ENCODE measurements at places on chromosomes 13 and 19.

GRCh38 chr19:49117677-49118564 is 1.0 kb downstream of the C19orf73 start:
- no peak for DNase-seq

DNA sequence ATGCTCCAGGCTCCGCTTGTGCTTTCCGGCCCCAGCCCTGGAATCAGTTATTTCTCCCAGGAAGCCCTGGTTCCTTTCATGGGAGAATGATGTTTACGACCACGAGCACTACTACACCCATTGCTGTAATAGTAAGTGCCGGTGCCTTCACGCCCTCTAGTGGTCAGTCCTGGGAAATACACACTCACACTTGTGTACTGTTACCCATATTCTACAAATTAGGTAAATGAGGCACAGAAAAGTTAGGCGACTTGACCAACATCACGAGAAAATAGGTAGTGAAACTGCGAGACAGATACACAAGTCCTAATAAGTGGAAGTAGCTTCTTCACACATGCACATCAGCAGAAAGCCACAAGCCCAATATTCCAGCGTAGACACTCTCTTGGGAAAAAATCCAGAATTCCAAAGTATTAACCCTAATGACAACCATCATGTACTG is 21.7 kb downstream of the CEACAM21 start:
- peak; percentile 48 for DNase-seq

DNA sequence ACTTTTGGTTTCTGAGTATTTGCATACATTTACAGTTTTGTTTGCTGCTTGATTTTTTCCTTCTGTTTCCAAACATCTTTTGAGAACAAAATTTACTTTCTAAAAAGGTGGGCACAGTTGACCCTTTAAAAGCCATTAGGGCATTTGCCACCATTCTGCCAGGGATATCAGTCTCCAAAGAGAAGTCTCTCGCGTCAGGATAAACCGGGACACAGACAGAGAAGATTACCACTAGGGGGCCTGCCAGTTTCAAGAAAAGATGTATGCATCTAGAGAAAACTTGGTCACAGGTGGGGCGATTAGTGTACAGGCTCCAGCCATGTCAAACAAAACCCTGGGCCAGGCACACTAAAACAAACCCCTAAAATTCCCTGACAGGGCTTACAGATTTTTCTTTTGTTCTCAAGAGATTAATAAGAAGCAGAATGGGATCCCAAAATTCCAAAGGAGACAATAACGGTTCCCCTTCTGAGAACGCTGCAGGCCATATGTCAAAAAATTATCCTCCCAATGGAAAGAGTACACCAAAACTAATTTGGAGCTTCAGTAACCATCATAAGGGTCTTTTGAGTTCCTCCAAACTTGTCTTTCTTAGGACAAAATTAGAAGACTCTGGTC is 10.7 kb upstream of the PABPC3 start:
- no peak for DNase-seq

- no peak for DNase-seq
Observed at GRCh38 chr19:54203151-54203611, 2.5 kb downstream of the RPS9 start.

DNA sequence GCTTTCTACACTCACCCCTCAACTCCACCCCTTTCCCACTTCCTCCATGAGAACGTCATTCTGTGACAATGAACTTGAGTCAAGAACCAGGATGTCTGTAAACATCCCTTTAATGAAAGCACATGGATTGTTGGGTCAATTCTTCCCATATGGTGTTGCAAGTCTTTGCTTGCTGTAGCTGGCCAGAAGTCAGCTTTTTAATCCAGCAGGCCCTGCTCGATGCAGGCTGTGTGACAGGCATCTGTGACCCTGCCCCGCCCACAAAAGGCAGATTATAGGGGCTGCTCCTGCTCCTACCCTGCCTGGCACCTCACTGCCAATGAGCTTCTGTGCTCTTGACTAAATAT is 78.0 kb downstream of the STARD13 start:
- peak; percentile 87 for DNase-seq

DNA sequence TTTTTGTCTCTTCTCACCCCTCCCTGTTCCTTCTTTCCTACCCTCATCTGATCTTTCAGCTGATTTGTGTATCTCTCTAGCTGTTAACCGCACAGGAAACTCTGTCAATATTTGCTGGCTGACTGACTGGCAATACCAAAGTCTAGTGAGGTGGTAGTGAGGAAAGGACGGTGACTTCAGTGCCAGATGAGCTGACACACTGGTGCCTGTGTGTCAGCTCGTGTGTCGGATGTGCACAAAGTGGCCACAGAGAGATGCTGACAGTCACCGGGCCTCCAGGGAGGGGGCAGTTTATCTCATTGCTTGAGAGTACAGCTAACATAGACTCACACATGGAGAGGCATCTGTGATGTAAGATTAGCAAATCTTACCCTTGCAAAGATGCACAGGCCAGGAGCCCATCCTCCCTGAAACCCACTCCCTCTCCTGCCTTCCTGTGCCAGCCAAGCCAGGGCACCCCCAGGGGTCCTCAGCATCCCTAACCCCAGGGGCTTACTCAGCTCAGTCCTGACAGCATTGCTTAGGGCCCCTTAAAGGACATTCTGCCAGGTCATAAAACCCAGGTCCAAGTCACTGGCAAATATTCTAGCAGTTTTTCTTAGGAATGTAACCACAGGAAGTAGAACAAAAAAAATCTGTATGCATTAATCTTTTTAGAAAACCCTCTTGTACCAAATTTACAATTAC is 80.2 kb downstream of the SHISA2 start:
- no peak for DNase-seq

DNA sequence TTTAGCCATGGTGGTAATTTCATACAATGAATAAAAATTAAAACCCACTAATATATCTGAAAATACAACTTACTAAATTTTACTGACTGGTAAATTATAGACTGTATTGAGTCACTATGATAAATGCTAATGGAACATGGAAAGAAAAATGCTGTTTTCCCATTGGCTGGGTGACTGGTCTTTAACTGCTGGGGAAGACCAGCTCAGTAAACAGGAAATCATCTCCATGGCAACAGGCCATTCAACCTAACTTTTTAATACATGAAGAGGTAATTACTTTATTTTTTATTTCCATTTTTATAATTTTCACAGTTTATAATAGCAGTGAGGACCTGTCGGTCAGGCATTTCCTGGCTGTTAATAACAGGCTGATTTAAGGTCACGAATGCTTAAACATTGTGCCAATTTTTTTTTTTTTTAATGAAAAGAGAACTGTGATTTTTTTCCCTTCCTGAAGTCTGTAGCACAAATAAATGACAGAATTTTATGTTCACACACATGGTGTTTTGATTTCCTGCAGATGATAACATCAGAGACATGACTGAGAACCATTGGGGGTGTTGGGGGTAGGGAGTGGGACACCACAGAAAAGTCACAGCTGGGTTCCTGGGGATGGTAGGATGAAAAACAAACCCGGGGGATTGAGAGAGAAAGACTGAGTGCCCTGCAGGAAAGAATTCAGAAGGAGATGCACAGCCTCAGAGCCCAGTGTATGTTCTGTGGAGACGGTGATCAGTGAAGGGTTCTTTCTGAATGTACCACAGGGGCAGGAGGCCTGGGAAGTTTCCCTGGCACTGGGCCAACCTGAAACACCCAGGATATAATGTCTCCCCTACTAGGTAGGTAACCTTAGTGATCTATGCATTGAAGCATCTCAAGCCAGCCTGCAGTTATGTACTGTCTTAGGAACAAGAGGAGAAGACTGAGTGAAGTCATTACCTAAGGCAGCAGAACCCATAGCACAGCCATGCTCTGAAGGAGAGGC is 297.1 kb downstream of the COG6 start:
- peak; percentile 17 for DNase-seq

DNA sequence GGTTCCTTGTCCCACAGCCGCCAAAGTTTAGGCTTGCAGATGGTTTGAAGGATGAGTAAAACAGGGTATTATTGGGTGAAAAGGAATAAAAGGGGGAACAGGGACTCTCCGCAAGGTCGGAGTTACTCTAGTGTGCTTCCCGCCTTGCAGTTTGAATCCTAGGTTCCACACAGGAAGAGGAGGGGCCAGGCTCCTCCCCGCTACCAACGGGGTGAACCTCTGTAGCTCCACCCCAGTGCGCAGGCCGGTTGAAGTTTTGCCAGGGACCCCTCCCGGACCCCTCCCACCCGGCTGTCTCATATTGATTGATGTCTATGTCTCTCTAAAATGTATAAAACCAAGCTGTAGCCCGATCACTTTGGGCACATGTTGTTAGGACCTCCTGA is 11.6 kb upstream of the GTF2F2 start:
- DNase-seq = no peak

GRCh38 chr13:97142452-97142851 is 79.7 kb upstream of the MBNL2 start:
- DNase-seq = peak; percentile 82

DNA sequence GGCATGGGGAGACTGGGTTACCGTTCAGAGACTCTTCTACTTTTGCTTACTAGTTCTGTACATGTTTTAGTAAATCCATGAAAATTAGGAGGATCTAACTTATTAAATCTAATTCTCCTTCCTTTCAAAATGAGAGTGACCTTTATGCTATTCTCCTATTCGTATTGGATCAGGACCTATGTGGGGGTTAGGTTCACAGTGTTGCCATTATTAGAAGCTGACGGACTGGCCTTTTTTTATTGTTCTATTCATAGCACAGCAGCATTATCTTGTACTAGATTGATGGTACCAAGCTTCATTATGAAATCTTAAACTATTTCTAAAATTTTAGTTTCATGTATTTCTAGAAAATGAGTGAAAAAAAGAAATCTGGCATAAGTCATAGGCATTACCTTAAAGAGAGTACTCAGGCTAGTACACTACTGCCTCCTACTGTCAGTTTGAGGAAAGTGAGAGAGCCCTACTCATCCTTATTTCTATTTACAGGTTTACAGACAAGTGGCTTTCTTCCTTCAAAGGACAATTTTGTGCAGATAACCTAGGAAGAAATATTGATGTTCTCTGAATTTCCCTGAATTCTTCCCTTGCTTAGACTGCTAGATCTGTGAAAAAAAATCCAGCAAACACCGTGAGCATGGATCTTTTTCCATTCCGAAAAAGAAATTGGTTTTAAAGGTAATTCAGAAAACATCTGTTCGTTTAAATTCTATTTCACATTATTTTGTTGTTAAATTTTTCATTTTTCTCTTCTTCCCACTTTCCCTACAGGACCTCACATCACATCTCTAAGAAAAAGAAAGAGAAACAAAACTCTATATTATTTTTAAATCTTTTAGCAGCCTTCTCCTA is 485.5 kb downstream of the DIAPH3 start:
- peak; percentile 37 for DNase-seq
